ENCODE measurements at places on chromosomes 5 and 9.

DNA sequence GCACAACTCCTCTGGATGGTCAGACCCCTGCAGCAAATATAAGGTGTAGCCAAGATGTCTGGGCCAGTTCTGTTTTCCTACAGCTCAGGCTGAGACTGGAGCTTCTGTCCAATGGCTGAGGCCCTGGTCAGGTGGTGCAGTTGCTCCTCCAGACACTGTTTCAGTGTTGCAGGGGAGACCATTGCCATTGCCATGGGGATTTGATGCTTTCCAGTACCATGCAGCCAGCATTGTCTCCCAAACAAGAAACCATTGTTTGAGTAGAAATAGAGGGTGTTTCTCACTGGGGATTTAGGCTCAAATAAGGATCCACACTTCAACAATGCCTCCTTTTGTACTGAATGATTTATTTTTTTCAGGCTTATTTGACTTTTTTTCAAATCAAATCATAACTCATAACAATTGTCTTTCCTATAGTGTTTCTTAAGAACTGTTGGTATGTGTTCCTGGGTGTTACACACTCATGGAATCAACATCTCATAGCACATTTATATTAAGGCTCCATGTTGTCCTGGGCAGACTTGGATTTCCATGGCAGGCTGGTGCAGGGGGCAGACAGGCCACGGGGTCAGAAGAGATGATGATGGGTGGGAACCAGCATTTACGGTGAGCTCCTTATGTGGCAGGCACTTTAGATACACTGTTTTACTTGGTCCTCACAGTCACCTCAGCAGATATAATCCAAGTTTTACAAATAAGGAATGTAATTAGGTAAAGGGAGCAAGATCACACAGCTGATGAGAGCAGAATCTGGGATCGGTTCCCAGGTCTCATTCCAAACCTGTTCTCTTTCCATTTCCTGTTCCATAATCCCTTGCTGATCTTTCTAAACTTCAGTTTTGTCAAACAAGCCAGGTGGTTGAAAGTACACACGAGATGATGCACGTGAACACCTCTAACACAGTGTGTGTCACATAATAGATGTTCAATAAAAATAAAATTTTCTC, 95.9 kb upstream of the GNAQ start:
- DNase-seq, result no peak

DNA sequence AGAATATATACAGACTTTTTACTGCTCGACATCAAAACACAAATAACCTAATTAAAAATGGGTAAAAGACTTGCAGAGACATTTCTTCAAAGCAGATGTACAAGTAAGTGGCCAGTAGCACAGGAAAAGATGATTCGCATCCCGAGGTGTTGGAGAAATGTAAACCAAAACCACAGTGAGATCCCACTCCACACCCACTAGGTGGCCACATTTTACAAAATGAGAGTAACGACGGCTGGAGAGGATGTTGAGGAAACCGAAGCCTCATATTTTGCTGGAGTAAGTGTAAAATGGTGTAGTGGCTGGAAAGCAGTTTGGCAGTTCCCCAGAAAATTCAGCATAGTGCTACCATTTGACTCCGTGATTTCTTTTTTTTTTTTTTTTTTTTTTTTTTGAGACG, 21.3 kb upstream of the GBGT1 start:
- no peak for DNase-seq

- peak; percentile 99 for DNase-seq
These were observed 631 bp upstream of the C9orf72 start for GRCh38 chr9:27573634-27574590.

- DNase-seq, result no peak
These were observed 71.1 kb upstream of the PITX1 start for GRCh38 chr5:135105105-135105484.

DNA sequence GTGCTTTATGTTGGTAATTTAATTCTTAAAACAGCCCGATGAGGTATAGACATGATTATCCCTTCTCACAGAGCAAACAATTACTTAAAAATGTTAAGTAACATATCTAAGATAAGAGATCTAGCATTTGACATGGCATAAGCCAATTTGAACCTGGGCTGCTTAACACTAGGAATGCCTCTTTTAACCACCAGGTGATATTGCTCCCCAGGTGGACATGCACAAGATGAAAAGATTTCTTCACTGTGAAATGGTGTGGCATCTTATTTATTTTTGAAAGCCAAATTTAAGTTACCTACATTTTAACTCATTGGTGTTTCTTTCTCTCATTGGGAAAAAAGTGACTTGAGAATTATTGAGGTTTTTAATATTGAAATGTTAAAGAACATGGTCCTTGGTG, 15.8 kb upstream of the LRRC70 start:
- DNase-seq, result no peak

DNA sequence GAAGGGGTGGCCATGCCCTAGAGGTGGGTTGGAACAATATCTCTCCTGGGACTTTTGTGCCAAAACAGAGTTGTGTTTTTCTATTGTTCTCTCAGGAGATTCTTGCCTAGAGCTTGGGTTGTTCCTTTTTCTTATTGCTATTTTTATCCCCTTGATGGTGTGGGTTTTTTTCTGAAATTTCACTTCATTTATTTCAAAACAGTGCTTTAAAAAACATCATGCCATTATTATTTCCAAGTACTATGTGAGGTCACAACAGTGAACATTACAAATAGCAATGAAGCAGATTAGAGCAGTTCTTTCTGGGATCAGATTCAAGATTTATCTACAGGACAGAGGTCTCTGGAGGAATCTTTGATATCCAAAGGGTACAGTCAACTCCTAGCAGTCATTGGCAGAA, 76.6 kb downstream of the ACTBL2 start:
- DNase-seq, result no peak

DNA sequence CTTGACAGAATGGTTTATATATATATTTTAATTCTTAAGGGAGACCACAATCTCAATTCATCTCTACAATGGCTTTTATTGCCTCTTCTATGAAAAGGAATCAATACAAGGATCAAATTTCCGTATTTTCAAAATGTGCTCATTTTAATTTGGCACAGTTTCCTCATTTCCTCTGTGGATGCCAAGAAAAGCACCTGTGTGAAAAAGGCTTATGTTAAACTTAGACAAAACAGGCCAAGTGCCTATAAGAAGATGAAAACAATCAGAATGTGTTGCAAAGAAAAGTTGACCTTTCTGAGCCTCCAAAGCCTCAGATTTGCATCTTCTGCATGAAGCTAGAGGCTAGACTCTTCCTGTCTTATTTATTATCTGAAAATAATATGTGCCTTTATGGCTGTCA, 173.7 kb upstream of the SLC12A2 start:
- no peak for DNase-seq

GRCh38 chr5:14343376-14343775, 200.2 kb downstream of the TRIO start:
- no peak for DNase-seq

GRCh38 chr9:8680157-8680556, 880.6 kb upstream of the DMAC1 start:
- no peak for DNase-seq

DNA sequence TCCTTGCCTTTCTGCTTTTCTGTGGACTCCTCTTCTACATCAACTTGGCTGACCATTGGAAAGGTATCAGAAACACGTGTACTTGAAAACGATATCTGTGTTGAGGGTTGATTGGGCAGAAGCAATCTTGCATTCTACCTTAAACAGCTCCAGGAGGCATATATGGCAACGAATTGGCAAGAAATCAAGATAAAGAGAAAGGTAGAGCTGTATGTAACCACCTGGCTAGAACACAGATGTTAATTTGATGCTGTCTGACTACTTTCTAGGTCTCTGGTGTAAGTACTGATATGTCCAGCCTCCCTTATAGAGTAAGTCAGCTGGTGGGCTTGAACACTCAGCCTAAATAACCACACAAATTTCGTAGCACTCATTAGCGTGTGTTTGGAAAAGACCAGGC, 1.3 kb downstream of the MAN1B1 start:
- no peak for DNase-seq

- DNase-seq, result no peak
These were observed 6.2 kb upstream of the CYFIP2 start for GRCh38 chr5:157259699-157260098.

- DNase-seq, result no peak
These were observed 1.0 kb downstream of the NAIF1 start for GRCh38 chr9:128065907-128066712.

- DNase-seq, result no peak
These were observed 9.2 kb upstream of the ERAP1 start for GRCh38 chr5:96816991-96817390.

DNA sequence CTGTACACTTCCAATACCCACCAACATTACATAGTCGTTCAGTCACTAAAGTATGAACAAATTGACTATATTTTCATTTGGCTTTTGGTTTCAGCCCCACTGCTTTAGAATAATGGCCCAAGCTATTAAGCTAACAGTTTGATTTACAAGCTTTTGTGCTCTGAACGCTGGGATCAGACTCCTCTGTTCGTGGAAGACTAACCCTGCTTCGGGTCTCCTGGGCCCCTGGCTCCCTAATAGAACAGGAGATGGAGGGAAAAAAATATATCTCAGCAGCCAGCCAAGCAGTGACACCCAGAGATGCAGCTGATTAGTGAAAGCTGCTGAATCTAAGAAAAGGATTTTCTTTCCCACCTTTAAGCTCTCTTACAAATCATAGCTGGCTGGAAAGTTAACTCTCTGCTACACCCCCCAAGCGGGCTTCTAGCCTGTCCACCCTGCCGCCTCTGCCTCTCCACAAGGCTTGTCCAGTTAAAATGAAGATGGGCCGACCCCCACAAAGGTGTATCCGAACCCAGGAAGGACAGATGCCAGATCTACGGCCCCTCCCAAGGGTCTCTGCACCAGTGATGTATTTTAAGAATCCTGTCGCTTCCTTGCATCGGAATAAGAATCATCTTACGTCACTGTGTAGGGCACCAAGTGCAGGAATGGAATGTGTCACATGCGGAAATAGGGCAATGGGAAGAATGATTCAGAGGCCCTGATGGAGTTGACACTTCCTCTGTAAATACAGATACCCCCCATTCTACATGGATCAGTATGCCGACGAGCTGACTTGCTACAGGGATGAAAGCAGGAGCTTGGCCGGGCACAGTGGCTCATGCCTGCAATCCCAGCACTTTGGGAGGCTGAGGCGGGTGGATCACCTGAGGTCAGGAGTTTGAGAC, 33.4 kb upstream of the BARHL1 start:
- no peak for DNase-seq

- no peak for DNase-seq
These were observed 356.7 kb downstream of the PDE4D start for GRCh38 chr5:59536875-59537274.

GRCh38 chr5:43073597-43074546, 33.8 kb upstream of the ANXA2R start:
- peak; percentile 53 for DNase-seq

- no peak for DNase-seq
These were observed 19.7 kb upstream of the GDA start for GRCh38 chr9:72129271-72130156.

GRCh38 chr5:95374061-95374460, 17.1 kb upstream of the FAM81B start:
- DNase-seq, result no peak

GRCh38 chr5:159316519-159317383, 13.5 kb downstream of the IL12B start:
- DNase-seq, result peak; percentile 61

GRCh38 chr9:70602321-70603019, 188.0 kb upstream of the KLF9 start:
- peak; percentile 68 for DNase-seq

- DNase-seq, result no peak
These were observed 3.1 kb upstream of the VAV2 start for GRCh38 chr9:133995012-133995896.

DNA sequence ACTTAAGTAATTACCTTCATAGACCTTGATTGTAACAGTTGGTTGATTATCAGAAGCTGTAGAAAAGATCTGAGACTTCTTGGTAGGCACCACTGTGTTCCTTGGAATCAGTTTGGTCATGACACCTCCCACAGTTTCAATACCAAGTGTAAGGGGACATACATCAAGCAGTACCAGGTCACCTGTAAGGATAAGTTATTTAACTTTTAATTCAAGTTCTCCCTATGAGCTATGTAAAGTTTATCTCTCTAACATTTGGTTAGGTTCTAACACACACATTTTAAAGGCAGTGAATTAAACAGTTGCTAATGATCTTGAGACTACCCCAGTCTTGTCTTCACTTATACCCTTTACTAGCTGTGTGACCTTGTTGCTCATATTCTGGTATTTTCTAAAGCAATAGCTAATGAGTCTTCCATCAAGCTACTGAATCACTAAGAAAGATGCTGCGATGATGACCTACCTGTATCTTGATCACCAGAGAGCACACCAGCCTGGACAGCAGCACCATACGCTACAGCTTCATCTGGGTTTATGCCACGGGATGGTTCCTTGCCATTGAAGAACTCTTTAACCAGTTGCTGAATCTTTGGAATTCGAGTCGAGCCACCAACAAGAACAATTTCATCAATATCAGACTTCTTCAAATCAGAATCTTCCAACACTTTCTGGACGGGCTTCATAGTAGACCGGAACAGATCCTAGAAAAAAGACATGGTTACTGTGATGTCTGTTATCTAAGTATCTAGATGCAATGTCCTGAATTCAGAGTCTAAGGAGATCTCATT, 2.8 kb downstream of the HSPA5 start:
- no peak for DNase-seq

DNA sequence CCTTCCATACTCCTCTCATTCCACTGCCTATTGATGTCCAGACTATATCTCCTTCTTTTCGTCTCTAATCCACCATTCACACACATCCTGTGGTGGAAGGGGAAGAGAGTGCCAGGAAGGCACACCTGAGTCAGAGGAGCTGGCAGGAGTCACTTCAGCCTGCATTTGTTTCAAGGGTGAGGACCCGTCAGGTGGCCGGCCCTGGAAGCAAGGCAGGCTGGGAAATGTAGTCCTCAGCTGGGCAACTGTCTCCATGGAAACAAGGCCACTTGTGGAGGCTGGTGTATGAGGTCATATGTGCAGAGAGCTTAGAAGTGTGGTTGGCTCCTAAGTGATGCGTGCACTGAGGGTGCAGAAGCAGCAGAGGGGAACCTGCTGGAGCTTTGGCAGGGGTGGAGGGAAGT, 278.4 kb downstream of the NSG2 start:
- peak; percentile 89 for DNase-seq

DNA sequence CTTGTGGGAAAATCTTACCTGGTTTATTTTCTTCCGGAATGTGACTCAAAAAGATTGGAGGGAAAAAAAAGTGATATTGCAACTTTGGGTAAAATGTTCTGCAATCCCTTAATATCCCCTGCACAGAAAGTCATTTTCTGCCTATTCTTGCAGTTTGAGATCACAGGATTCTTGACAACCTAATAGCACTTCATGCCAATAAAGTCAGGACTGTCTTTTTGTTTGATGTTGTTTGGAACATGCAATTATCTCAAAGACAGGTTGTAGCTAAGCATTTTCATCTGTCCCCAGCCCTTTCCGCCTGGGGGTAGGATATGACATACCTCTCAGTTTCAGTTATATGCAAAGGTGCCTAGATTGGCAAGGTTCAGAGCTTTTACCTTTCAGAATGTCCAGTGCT, 63.9 kb downstream of the ALDH1A1 start:
- DNase-seq, result no peak

GRCh38 chr5:98865690-98866089, 63.1 kb downstream of the CHD1 start:
- no peak for DNase-seq
